ENCODE measurements at places on chromosomes 6 and 20.

DNA sequence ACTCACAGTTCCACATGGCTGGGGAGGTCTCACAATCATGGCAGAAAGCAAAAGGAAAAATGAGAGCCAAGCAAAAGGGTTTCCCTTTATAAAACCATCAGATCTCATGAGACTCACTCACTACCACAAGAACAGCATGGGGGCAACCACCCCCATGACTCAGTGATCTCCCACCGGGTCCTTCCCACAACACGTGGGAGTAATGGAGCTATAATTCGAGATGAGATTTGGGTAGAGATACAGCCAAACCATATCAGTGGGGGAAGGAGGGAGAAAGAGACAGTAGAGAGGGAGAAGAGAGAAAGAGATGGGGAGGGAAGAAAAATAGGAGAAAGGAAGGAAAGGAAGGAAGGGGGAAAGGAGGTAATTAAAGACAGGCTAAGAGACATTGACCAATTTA lies 30.1 kb downstream of the GMDS start:
- DNase-seq = no peak

GRCh38 chr6:116518621-116519368 lies 7.4 kb downstream of the CALHM5 start:
- DNase-seq = no peak

DNA sequence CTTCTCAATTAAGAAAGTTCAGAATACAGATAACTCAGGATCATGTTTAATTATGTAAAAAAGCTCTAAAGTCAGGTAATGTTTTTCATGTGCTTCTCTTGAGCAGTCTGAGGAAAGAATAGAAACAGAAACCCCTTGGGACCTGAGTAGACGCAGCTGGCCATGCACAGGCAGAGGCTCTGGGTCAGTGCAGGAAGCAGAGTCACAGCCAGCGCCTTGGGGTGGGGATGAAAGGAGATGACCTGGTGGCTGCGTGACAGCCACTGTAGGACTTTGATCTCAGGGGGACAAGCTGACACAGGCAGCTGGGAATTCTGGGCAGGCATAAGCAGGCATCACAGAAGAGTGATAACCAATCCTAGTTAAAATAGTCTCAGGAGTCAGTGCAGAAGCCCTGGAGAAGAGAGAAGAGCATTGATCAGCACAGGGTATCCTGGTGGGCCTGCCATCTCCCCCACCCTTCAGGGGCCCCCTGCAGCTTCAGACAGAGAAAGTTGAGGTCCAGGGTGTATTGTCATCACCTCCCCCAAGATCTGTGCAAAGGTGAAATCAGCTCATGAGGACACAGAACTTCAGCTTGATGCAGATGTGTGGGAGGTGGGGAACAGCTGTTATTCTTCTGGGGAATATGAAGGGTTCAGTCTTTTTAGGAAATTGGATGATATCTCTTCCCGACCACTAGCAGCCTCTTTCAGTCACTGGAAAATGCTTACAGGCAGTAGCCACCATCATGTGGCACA lies 6.4 kb downstream of the HLA-DQB1 start:
- DNase-seq = no peak

DNA sequence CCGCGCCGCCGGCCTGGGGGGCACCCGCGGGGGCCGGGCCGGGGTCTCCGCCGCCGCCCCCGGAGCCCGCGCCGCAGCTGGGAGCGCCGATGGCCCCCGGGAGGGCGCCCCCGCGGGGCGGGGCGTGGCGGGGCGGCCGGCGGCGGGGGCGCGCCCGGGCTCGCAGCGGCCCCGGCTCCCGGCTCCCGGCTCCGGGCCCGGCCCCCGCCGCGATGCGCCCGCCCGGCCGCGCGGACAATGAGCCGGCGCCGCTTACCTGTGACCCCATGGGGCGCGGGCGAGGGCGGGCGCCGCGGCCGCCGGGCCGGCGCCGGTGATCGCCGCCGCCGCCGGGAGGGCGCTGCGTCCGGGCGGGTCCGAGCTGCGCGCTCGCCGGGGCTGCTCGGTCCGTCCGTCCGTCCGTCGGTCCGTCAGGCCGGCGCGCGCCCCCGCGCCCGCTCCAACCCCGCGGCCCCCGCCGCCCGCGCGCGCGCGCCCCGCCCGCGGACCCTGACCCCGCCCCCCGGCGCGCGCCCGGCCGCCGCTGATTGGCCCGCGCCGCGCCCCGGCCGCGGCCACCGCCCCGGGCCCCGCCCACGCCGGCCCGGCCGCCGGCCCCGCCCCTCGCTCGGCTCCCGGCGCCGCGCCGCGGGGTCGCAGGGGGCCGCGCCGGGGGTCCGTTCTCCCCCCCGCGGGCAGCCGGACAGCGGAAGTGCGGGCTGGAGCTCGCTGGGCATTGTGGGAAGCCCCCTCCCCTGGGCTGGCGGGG lies at the start of gene ZBTB46:
TSS of gene ZBTB46 (minus strand) at position 424 of the 748 bp plus-strand sequence. CDS start 40,507 bp downstream, outside the sequence.
- DNase-seq = no peak

- no peak for DNase-seq
Observed at GRCh38 chr6:26195924-26196845, 109.0 kb downstream of the HFE start.

GRCh38 chr6:28587746-28588075 lies 62.0 kb downstream of the GPX5 start:
- DNase-seq = no peak

GRCh38 chr6:118959903-118960302 lies 24.9 kb upstream of the MCM9 start:
- DNase-seq = no peak

- DNase-seq = no peak
Observed at GRCh38 chr6:132132924-132133639, 181.9 kb upstream of the CCN2 start.

DNA sequence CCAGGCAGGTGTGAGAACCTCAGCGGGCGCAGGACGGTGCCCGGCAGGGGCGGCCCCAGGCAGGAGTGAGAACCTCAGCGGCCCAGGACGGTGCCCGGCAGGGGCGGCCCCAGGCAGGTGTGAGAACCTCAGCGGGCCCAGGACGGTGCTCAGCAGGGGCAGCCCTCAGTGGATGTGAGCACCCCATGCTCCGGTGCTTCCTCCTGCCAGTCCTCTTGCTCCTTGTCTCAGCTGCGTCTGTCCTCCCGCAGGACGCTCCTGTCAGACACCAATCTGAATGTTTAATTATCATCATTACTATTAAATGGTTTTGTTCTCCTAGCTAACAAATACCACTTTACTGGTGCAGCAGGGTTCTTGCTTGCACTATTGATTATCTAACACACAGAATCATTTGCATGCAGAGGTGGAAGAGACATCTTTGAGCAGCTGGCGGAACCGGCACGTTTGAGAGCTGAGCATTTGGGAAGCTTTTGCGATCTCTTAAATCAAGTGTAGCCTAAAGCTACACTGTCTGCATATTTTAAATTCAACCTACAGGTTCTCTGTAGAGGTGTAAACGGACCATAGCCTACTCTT lies 39.4 kb upstream of the DACT2 start:
- DNase-seq = no peak

- DNase-seq = no peak
Observed at GRCh38 chr6:137283940-137284810, 65.0 kb upstream of the IFNGR1 start.

DNA sequence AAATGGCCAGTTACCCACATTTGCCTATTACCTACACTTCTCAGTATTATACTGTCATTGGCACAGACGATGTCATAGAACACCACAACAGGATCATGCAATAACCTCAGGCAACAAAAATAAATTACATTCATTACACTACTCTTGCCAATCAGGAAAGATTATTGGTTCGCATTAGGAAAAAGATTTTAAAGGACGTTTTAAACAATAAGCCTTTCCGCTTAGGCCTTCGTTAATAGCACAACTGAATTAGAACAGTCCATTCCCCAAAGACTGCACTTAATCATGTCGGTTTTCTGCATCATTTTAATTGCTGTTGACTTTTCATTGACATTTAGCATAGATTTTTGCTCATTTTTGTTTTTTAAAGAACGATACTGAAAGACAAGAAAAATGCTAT lies 912 bp upstream of the SENP6 start:
- DNase-seq = no peak

DNA sequence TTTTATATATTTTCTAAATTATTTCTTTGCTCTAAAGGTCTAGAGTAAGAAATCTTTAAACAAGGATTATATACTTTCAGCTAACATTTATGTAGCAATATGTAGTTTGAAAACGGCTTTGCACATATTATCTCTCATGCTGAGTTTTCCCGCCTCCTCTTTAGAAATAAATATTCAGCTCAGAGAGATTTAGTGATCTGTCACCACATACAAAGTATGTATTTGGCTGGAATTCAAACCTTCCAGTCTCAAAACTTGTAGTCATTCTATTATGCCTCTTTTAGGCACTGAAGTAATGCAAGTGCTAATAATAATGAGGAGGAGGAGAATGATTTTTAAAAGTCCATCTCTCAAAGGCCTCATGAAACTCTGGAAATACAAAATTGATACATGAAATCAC lies 525.0 kb downstream of the GRIK2 start:
- DNase-seq = no peak

GRCh38 chr6:30881392-30882203 lies 2.7 kb upstream of the DDR1 start:
- no peak for DNase-seq

GRCh38 chr6:16762268-16762549 lies 949 bp upstream of the ATXN1 start:
- no peak for DNase-seq

GRCh38 chr20:37172836-37173235 lies 6.3 kb upstream of the RPN2 start:
- no peak for DNase-seq
